Stimulated activated CD4-positive, alpha-beta T cell treated with anti-CD3 and anti-CD28 coated beads, Interleukin-1b, Interleukin-23, amount 100 ng/mL, for 4 hours (primary cell): ENCODE measurements at places on chromosomes 11 and 22.

DNA sequence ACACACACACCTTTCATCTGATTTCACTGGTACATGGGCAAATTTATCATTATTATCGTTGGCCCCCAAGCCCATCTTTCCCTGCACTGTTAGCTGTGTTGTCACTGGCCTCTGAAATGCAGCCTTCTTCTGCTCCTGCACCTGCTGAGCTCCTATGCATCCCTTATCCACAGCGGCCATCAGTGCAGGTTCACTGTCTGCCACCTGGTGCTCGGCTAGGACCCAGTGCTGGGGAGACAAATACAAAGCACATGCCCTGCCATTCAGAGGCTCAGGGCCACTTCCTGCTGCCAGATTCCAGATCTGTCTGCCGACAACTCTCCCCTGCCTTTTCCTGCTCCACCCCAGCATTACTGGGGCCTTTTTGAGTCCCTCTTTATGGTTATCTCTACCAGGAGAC, 1205.4 kb downstream of the TBC1D22A start:
- DNase-seq, result no peak

- no peak for DNase-seq
Observed at GRCh38 chr22:28064920-28065319, 145.9 kb upstream of the PITPNB start.

DNA sequence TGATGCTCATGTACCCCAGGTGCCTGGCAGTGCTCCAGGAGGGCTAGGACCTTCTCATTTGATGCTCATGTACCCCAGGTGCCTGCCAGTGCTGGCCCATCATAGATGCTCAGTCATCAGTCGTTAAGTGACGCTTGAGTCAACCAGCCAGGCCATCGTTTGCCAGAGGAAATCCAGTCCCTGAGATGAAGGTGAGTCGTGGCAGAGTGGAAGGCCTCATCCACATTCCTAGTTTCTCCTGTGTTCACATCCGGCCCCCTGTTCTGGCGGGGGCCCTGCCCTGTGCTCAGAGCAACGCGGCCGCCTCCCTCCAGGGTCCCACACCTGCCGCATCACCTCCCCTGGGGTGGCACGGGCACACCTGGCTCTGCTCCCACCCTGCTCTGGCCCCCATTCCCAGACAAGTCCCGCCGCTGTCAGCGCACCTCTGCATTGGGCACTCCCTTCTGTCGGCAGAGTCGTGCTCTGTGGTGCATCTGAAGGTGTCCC, 279.9 kb downstream of the BRD1 start:
- no peak for DNase-seq

DNA sequence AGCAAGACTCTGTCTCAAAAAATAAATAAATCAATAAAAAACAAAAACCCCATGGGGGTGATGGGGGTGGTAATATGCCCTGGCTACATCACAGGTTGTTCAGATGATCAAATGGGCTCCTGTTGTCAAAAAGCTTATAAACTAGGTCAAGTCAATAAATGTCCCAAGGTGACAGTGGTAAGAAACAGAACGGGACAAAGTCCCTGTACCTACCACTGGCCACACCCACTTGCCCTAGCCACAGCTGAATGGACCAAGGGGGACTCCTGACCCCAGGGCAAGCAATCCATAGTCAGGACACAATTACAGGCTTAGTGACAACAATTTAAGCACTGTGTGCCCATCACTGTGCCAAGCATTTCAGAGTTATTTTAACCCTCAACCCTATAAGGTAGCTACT, 6.0 kb downstream of the NAGA start:
- no peak for DNase-seq

GRCh38 chr11:128098781-128099180, 488.6 kb downstream of the ETS1 start:
- DNase-seq, result no peak

- peak; percentile 45 for DNase-seq
Observed at GRCh38 chr11:128324531-128325141, 262.7 kb downstream of the ETS1 start.

DNA sequence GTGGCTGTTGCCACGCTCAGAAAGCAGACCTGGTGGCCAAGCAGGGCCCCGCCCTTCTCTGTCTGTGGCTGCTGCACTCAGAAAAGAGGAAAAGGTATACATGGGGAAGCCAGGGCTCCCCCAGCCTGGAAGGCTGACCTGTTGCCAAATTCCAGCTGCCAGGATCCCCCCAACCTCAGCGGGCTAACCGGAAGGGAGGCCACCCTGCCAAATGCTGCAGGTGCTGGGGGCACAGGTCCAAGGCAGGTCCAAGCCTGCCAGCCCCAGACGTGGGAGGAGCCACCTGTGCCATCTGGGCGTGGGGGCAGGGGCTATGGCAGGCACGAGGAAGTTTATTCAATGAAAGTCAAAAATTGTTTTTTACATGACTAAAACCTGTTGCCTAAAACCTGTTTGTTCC, 2.6 kb downstream of the NPTXR start:
- DNase-seq, result no peak

- DNase-seq, result no peak
Observed at GRCh38 chr11:3088806-3089205, 31.6 kb upstream of the CARS1 start.

DNA sequence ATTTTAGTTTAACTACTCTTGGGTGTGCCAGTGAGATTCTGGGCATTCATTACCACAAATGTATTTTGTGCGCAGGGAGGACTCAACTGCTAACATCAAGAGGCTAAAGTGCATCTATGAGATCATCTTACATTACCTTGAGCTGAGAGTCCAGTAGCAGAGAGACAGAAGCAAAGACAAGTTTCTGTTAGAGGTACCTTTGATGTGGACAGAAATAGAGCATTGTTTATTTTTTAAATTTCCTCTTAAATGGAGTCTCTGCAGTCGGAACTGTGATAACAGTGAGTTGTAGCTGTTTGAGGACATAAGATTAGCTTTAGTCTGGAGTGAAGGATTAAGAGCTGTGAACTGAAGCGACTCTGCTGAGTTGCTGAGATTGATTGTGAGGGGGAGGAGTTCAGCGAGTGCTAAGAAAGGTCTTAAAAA, 297.0 kb downstream of the CADM1 start:
- DNase-seq, result no peak

GRCh38 chr11:94751786-94752185, 16.4 kb upstream of the AMOTL1 start:
- no peak for DNase-seq

DNA sequence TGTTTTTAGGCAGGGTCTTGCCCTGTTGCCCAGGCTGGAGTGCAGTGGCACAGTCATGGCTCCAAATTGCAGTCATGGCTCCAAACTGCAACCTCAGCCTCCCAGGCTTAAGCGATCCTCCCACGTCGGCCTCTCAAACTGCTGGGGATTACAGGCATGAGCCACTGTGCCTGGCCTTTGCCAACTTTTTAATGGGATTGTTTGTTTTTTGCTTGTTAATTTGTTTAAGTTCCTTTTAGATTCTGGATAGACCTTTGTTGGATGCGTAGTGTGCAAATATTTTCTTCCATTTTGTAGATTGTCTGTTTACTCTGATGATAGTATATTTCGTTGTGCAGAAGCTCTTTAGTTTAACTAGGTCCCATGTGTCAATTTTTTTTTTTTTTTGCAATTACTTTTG, 10.0 kb upstream of the SCGB1D1 start:
- no peak for DNase-seq

- DNase-seq, result no peak
Observed at GRCh38 chr11:104892723-104893511, 5.3 kb downstream of the CASP12 start.

DNA sequence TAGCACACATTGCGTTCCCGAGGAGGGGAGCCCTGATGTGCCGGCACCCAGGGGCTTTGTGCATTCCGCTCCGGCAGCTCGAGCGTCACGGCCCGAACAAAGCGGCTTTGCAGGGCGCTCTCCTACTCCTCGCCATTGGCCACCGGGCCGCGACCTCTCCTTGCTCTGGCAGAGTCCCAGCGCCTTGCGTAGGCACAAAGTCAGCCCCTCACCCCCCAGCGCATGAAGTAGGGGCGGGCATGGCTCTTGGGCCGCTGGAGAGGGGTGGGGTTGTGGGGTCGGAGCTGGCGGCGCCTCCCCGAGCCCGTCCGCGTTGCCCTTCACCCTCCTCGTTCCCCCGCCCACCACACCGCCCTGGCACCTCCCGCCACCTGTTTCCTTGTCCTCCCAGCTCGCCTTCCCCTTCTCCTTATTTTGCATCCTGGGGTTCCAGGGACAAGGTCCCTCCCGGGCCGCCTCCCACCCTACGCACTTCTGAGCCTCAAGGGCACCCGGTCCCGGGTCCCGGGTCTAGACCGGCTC, 753 bp upstream of the PPARA start:
- peak; percentile 23 for DNase-seq

GRCh38 chr11:104665641-104666040, 232.6 kb downstream of the CASP12 start:
- no peak for DNase-seq

GRCh38 chr11:116696381-116696941, 76.3 kb downstream of the BUD13 start:
- no peak for DNase-seq
